ENCODE measurements at places on chromosomes 3 and 15.

GRCh38 chr3:16499351-16499750, 14.1 kb downstream of the RFTN1 start:
- no peak for DNase-seq

GRCh38 chr3:112115161-112115739, 17.8 kb downstream of the GCSAM start:
- DNase-seq, result no peak

DNA sequence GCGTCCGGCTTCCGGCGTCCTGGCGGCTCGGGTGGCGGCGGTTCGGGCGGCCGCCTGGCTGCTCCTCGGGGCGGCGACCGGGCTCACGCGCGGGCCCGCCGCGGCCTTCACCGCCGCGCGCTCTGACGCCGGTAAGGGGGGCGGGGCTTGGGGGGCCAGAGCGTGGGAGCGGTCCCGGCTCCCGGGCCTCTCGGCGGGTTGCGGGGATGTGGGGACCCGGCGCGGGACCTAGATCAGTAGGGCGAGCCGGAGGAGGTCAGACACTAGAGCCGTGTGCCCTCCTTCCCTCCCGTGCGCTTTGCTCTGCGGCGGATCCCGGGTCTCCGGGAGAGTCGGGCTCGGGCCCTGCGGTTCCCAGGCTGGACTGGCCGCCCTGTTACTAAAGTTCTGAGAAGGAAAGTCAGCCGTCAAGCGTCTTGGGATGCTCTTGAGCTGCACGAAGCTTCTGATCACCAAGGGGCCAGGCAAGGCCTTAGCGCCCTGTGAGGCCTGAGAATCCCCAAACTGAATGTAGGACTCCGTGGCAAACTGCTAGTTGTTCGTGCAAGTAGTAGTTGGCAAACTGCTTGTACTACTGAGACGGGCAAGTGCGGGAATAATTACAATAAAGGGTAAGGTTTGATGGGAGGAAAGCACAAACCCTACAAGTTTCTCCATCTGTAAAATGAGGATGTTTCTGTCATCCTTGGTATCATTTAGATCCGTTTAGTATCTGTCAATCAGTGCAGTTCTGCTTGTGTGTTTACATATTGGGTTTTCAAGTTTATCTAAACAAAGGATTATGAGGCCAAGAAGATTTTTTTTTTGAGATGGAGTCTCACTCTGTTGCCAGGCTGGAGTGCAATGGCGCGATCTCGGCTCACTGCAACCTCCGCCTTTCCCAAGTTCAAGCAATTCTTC, 587 bp downstream of the PIGX start:
- DNase-seq, result no peak

DNA sequence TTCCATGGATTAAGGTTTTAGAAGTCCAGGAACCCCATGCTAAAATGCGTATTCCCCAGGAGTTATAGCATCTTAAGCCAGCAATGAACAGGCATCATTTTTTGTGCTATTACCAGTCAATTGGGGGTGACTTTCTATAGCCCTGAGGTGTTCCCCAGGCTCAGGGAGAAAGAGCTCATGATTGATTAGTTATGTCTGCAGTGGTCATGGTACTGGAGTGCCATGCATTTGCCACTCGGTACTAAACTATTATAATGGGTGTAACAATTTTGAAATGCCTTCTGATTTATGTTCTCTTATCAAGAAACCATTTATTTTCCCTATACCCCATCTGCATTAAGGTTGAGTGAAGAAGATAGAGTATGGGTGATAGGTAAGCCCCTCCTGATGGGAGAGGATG, 11.9 kb downstream of the LRRC31 start:
- DNase-seq, result no peak

GRCh38 chr3:122533931-122534334, 19.2 kb upstream of the KPNA1 start:
- no peak for DNase-seq

- peak; percentile 12 for DNase-seq
These were observed 21.9 kb downstream of the LTF start for GRCh38 chr3:46442576-46443530.

- DNase-seq, result no peak
These were observed 564.0 kb upstream of the TGFBR2 start for GRCh38 chr3:30042274-30042859.
